Tongue (tissue), 3 donors: ENCODE measurements at places on chromosomes 7 and 10.
A peak's percentile ranks its signal among the peaks of the same experiment; 100 is the strongest.

DNA sequence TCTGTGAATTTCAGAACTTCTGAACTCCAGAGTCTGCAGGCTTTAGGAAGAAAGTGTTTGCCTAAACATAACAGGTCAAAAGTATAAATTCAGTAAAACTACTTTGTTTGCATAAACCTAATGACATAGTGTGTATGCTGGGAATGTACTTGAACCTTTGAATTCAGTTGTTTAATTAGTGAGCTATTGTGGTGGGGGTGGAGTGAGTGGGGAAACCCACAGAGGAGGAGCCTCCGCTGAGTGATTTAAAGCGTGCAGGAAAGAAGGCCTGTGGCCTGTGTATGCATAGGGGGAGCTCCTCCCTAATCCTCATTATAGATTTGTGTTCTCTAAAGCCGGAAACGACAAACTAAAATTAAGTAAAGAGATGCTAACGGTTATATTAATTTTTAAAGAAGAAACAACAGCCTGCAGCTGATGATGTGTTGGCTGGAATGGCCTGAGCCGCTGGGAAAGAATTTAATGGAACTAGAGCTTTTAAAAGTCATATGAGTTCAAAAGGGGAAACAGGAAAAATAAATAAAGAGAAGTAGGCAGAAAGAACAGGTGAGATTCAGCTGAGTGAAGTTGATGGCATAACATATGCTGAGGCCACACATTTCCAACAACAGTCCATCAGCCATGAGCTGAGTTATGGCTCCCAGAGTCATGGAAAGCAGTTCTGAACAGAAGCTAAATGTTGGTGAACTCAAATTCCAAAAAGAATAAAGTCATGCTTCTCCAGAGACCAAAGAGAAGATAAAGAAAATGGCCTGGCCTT, 595.0 kb downstream of the GRM8 start:
- no peak for DNase-seq

DNA sequence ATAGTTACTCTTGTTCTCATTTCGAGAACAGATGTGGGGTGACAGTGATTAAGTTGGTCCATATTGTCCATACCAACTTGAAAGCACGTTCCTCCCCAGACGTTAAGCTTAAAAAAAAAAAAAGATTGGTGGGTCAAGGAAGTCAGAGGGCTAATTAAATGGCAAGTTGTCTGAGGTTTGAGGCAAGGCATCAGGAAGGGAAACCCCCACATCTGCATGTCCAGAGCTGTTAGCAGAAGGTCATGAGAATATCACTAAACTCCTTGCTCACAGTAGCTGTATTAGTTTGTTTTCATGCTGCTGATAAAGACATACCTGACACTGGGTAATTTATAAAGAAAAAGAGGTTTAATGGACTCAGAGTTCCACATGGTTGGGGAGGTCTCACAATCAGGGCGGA, 415.6 kb upstream of the FZD8 start:
- DNase-seq: no peak

DNA sequence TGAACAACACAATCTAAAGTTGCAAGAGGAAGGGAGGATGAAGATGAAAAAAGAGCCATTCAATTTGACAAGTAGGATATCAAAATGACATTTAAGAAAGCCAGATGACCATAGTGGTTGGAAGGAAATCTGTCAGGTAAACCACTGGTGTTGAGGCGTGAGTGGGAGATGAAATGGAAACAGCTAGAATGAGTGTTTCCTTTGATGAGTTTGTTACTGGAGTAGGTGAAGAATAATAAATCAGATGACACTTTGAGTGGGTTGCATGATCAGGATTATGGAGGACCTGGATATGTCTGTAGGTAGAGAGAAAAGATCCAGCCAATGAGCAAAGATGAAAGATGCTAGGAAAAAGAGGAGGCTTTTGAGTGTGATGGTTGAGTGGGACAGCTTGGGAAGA, 33.1 kb downstream of the AKR1B1 start:
- no peak for DNase-seq

DNA sequence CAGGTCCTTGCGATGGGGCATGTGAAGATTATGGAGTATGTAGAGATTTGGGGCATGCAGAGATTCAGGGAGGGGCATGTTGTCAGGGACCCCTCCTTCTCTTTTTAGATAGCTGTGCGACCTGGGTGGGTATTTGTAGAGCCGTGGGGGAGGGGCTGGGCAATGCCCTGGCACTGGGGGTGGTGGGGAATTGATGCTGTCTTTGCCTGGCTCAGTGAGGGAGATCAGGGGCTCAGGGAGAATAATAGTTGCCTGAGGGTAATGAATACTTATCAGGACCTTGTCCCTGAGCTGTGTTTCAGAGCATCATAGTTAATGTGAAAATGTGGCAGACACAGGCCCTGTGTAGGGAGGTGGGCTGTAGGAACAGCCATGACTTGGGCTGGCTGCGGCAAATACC, 3.5 kb downstream of the RAMP3 start:
- no peak for DNase-seq

DNA sequence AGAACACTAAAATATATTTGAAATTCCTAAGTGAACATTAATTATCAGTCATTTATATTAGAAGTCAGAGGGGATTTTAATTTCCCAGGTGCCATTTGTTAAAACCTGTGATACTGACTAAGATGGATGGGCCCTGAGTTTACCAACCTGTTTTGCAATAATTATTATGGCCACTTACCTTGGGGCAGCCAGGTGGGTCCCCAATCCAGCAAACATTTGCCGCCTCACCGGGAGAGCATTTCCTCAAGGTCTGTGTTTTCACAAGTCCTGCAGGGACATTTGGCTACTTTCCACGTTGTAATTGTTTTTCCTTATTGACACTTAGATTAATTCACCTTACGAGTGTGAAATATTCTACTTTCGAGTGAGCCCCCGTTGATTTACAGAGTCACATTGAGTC, 251.2 kb upstream of the PPP2R2D start:
- no peak for DNase-seq

- DNase-seq: peak; percentile 21
These were observed 14.2 kb upstream of the FOXK1 start for GRCh38 chr7:4667776-4668509.

GRCh38 chr7:8035647-8036518, 67.3 kb downstream of the GLCCI1 start:
- no peak for DNase-seq

GRCh38 chr10:119199231-119199992, 8.0 kb upstream of the GRK5 start:
- peak; percentile 90 for DNase-seq

- DNase-seq: no peak
These were observed 7.9 kb downstream of the NUB1 start for GRCh38 chr7:151349507-151349853.

- DNase-seq: no peak
These were observed 147.3 kb downstream of the ZNF33B start for GRCh38 chr10:42491001-42491592.

GRCh38 chr7:44618753-44619152, 12.3 kb downstream of the OGDH start:
- no peak for DNase-seq

DNA sequence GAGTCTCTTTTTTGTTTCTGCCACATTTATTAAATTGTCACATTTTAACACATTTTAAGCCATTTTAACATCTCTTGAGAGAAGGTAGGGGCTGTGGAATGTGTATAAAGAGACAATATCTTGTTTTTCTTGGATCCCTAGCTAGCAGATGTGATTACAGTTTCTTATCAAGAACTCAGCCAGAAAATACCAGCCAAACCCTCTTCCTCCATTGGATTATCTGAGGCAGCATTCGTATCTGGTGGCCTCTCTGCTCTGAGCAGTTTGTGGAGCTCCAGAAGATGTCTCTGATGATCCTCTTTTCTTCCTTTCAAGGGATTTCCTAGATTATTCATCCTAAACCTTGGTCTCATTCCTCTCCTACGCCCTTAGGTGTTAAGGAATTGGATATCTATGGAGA, 35.3 kb upstream of the PFKFB3 start:
- no peak for DNase-seq

DNA sequence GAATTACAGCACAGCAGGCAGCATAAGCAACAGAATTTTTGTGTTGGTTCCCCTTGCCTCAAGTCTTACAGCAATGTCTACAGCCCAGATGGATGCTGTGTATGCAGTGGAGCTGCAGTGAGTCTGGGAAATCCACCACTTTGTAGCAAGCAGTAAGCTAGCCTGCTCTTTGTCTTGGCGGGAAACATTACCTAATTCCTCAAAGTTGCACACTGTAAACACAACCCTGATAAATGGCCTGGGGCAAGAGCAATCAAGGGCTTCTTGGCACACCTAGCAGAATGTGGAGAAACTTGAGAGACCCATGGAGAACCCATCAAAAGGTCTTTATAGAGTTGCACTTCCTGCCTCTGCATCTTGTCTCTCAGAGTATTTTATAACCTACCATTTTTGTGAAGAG, 102.0 kb upstream of the FOXP2 start:
- no peak for DNase-seq

DNA sequence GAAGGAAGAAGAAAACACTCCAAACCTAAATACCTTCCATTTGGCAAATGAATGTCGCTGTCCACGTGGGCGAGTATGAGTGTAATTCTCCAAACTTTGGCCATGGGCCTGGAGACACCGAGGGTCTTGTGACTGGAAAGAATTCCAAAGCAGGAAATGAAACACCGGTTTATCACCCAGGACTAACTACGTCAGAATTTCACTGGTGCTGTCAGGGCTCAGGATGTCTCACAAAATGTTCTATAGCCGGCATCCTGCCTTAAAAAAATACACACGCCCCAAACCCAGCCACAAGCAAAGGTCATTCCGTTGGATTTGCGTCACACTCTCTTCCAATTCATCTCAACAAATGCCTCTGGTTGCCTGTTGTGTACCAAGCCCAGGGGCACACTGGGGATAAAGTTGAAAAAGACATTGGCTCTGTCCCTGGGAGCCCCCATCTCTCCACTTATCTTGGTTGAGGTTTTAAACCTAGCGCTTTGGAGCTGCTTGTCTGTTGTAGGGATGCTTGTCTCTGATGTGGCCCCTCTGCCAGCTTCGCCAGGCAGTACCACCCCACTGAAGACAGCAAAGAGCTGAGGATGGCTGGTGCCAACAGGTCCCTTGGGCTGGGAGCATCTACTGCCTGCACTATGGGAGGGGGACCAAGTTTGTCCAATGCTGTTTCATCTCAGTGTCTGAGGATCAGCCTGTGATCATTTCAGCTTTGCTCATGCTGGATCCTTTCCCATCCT, 31.2 kb downstream of the GSTO2 start:
- no peak for DNase-seq

GRCh38 chr7:132950725-132951124, 131.2 kb downstream of the CHCHD3 start:
- DNase-seq: no peak

DNA sequence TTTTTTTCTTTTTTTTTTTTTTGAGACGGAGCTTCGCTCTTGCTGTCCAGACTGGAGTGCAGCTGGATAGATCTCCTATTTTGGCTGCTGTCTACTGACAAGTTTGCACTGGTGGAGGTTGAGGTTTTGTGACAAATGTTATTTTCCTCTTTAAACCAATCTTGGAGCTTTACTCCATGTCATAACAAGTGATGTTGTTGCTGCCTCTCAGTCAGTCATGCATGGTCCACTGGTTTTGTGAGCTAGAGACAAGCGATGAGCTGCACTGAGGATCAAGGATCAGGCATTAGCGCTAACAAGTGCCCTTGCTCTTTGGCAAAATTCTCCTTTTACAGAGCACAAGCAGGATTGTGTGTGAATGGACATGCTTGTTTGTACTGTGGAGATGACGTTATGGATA, 805 bp upstream of the WDFY4 start:
- DNase-seq: peak; percentile 64

DNA sequence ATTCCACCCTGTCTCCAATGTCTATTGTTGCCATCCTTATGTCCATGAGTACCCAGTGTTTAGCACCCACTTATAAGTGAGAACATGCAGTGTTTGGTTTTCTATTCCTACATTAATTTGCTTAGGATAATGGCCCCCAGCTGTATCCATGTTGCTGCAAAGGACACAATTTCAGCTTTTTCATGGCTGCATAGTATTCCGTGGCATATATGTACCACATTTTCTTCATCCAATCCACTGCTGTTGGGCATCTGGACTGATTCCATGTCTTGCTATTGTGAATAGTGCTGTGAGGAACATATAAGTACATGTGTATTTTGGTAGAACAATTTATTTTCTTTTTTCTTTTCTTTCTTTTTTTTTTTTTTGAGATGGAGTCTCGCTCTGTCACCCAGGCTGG, 68.2 kb downstream of the TMEM178B start:
- DNase-seq: no peak
